ENCODE measurements at places on chromosomes 5 and 9.

- no peak for DNase-seq
These were observed 148.1 kb downstream of the DOCK8 start for GRCh38 chr9:362561-363273.

DNA sequence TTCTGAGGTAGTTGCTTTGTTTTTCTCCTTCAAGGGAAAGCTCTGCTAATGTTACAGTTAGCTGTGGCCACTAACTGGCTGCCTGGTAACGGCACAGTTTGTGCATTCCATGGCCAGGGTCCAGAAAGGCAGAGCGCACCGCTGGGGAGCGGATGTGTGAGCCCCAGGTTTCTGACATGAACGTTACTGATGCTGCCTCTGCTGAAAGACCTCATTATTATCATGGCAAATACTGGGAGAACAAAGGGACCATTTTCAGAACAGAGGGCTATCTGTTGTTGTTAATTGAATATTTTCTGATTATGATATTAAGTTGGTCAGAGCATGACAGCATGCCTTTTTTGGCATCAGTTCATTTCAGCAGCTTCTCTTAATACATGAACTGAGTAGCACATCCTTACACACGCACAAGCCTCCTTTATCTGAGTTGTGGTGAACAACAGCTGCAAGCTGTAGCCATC is 134.1 kb downstream of the NUDT12 start:
- DNase-seq, result peak; percentile 92

GRCh38 chr5:3350781-3351180 is 244.9 kb upstream of the IRX1 start:
- no peak for DNase-seq

DNA sequence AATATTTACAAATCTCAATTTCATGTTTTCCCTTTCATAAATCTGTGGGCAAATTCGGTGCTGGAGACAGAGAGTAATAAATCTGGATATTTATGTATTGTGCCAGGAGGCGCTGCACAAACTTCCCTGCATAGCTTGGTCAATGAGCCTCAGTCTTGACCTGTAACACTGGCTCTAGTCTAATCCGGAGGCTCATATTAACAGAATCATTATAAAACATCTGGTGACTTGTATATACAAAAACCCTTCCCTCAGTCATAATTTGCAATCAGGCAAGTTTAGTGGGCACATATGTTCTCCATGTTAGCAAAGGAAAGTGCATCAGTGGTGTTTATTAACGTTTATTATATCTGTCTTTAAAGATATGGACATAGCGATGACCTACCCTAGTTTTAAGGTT is 104.0 kb upstream of the BNC2 start:
- no peak for DNase-seq

DNA sequence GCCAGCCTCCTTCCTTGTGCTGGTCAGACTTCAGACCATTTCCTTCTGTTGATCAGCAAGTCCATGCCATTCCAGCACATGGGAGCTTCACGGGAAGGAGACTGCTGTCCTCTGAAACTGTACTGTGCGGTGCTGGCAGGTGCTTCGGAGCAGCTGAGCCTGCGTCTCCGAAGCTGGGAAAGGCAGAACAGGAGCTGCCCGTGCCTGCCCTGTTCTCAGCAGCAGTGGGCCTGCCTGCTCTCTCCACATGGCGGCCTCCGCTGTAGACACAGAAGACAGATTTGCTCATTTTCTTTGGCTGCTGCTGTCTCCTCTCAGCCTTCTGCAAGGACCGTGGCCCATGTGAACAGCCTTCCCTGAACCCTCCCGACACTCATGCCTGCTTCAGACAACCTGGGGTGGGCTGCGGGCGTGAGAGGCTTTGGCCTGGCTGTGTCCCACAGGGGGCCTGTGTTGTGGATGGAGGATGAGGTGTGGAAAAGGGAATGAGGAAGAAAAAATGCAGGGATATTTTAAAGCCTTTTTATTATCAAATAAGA is 43.1 kb downstream of the HABP4 start:
- DNase-seq, result no peak

DNA sequence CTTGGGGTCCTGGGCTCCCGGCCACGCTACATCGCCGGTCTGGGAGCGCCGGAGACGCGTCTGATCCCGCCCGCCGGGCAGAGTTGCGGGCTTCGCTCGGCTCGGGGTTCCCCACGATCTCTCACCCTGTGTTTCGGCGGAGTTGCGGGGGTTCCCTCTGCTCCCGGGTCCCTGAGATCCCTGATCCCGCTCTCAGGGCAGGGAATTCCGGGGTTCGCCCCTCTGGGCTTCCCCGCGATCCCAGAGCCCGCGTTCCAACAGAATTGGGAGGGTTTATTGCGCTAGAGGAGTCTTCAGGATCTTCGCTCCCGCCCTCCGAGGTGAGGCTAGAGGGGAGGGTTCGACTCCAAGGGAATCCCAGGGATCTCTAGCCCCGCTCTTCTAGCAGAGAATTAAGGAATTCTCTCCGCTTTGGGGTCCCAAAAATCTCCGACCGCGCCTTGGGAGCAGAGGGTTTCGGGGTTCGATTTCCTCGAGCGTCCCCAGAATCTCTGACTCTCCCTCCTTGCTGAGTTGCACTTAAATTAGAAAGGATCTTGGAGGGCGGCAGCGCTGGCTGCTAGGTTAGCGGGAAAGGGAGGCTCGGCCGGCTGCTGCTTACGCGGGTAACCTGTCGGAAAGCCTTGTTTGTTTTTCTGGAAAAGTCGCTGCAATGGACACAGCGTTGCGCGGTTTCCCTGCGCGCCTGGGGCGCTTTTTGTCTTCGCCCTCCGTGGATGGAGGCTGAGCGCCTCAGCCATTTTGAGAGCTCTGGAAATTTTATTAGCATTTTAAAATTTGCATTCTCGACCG is 1.3 kb downstream of the DMRT1 start:
- no peak for DNase-seq

GRCh38 chr5:32299059-32299677 is 13.6 kb downstream of the MTMR12 start:
- no peak for DNase-seq

DNA sequence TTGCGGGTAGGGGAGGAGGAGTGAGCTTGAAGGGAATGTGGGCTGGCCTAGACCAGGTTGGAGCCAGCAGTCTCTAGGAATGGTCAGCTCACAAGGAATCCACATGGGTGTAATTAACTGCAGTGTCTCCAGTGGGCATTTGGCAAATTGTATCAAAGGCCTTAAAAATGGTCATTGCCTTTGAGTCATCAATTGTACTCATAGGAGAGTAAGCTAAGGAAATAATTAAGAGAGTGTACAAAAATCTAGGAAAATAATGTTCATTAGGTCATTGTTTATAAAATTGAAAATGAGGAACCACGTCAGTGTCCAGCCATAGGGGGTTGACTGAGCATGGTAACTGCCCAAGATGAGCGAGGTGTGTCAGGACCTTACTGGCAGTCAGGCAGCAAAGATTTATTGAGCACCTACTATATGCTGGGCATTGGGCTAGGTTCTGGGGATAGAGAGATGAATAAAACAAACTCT is 29.8 kb upstream of the RPL26L1 start:
- peak; percentile 98 for DNase-seq

DNA sequence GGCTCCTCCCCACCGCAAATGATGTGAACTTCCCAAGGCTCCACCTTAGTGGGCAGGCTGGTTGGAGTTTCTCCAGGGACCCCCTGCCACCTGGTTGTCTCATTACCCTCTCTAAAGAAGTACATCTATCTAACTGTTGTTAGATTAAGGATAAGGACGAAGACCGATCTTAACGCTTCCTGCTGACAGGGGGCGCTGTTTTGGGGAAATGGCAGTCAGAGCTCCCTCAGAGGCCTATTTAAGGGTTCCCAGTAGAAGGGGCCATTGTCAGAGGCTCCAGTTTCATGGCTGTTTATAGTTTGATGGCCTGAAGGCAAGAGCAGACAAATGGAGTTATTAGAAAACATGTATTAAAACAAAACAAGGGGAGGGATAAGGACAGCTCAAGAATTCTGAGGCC is 100.1 kb downstream of the SPEF2 start:
- DNase-seq, result no peak

DNA sequence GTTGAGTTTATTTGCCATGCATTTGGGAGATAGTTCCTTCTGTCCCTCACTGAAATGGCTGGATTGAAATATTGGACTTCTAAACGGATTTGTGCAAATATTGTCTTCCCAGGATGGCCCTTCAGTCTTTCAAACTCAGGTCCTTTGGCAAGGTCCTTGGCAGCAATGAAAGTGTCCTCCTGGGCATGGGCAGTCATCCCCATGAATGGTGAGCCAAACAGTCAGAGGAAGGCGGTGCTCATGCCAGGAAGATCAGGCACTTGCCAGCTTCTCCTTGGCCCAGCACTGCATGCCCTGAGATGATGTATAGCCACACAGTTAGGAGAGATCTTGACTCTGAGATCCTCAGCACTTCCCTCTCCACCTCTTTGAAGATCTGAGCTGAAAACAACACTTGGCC is 221.4 kb upstream of the KLF4 start:
- DNase-seq, result no peak

DNA sequence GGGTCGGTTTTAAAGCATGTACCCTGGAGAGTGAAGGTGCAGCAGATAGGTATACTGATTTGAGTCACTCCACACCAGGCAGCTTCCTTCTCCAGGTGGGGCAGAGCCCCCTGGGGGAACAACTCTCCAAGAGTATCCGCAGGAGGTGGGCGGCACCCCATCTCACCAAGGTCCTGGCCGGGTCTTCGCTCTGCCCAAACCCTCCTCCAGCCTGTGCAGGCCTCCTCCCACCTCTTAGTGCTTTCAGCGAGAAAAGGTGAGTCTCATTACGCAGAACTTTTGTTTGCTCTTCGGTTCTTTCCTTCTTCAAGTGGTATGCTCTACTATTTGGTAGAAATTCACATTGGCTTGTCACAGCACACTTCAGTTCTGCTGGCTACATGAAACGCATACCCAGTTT is 13.7 kb downstream of the SPACA9 start:
- no peak for DNase-seq

DNA sequence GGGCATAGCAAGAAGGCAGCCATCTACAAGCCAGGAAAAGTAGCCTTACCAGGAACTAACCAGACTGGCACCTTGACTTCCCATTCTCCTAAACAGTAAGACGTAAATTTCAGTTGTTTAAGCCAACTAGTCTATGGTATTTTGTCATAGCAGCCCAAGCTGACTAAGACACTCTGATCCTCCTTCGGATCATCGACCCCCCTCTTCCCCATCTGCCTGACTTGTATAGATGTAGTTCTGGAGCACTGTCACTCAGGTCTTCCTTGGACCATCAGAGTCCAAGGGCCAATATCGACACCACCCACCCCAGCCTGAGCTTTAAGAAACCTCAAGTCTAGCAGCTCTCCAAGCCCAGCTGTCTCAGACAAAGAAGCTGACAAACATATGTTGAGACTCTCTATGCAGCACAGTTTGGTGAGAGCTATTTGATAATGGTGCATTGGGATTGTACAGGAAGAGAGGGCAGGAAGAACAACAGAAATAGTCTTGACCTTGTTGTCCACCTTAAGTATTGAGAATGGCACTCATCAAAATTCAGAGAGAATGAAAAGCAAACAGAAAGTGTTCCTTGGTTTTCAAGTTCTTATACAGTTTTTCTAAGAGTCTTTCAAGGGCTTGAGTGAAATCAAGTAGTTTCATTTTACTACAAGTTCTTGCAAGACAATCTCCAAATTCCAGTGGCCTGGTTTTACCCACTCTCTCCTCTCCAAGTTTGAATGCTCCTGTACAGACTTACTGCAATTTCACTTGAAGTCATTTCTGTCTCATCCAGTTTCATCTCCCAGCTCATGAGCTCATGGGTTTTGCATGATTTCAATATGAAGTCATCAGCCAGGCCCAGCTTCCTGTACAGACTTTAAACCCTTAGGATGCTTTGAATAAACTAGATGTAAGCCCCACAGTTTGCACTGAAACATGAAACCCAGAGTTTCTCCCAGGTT is 122.3 kb upstream of the RAI14 start:
- DNase-seq, result peak; percentile 92

- DNase-seq, result peak; percentile 14
These were observed 34.4 kb upstream of the ELL2 start for GRCh38 chr5:95995962-95996489.

GRCh38 chr9:134641990-134642384 is 384 bp downstream of the COL5A1 start:
- no peak for DNase-seq

- no peak for DNase-seq
These were observed 17.2 kb downstream of the FBXW11 start for GRCh38 chr5:171989276-171989675.

GRCh38 chr5:150153957-150154617 is 1.6 kb downstream of the PDGFRB start:
- peak; percentile 85 for DNase-seq

DNA sequence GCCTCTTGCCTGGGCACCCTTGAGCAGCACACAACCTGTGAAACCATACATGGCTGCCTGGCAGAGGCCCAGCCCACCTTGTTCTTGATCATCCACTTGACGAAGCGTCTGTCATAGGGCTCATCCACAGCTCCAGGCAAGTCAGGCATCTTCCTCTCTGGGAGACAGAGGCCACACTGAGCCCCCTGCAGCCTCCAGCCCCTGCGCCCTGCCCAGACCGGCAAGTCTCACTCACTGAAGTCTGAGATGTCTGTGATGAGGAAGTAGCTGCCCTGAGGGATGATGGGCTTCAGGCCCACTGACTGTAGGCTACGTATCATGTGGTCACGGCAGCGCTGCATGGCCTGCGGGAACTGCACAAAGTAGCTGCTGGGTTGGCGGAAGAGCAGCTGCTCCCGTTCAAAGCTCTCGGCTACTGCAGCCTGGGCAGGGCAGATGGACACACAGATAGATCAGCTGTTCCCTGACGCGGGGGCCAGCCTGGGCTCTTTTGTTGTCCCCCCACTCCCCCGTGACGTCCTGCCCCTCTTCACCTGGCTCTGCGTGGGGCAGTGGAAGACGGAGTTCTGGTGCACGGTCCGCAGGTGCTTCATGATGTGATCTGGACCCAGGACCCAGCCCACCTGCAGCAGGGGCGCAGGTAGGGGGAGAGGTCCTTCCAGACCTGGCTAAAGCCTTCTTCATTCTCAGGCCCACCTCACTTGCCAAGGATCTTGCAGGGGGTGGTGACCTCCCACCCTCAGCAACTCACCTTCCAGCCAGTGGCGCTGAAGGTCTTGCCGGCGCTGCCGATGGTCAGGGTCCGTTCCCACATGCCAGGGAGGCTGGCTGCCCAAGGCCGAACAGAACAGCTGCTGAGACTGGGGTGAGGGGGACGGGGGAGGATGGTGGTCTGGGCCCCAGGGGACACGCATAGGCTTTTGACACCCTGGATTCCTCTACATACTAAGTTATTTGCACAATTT is 5.9 kb upstream of the SPOUT1 start:
- no peak for DNase-seq

DNA sequence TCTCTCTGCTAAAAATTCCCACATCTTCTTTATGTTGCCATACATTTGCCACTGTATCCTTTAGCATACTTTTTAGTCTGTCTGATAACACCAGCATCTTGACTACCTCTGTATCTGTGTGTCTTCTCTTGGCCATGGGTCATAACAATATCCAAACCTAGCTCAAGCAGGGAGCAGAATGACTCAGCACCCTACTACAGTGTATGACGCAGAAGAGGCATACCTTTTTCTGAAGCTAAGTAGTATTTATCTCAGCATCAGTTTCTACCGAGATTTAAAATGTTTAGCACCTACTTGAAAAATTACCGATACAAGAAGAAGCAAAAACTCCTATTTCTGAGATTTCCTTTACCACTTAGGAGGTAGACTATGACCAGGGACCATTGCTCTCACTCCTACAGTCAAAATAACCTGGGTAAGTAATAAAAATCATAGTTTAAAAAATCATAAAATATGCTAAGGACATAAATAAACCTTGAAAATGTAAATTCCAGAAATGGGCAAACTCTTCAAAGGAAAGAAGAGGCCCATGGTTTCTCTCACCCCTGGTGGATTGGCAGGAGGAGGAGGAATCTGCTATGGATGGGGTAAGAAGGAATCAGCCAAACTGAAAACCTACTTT is 286.5 kb downstream of the MAST4 start:
- DNase-seq, result no peak
